ENCODE measurements at places on chromosomes 2 and 18.

- DNase-seq: no peak
Observed at GRCh38 chr2:161146209-161146775, 13.9 kb upstream of the TANK start.

DNA sequence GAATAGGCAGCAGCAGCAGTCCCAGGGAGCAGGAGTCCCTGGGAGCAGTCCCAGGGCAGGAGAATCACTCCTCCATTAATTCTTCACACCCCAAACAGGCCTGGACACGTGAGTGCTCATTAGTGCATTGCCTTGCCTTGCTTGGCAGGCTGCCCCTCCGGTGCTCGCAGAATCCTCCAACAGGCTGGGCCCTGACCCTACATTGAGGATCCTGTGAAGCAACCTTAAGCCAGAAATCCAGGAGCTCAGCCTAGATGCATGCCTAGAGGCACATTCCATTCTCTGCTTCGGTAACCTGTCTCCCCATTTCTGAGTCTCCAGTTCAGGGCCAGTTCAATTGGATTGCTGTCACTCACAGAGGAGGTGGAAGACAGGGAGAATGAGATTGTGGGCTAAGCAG is 97.4 kb upstream of the LRATD1 start:
- DNase-seq: no peak

DNA sequence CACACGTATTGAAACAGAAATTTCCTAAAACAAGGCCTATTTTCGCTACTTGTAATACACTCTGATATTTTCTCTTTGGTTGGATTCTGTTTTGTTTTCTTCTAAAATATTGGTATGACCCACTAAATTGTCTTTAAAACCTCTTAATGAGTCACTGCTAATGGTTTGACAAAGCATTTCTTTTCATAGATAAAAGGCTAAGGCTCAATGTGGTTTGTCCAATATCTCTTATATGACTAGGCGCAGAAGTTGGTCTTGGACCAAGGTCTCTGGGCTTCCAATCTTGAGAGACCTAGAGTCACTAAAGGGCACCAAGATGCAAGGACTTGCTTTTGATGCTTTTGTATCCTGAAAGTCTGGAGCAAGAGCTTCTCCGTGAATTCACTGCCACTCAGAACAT is 498.2 kb upstream of the TCF4 start:
- no peak for DNase-seq

DNA sequence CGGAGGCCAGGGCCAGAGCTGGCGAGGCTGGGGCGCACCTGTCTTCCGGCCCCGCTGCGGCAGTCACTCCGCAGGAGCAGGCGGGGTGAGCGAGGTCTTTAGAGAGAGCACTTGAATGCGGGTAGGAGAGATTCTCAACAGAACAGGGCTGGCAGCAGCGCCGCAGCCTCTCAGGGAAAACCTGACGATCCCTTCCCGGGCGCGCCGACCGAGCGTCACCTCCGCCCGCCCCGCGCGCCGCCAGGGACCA is 526 bp downstream of the PRKRA start:
- DNase-seq: no peak

DNA sequence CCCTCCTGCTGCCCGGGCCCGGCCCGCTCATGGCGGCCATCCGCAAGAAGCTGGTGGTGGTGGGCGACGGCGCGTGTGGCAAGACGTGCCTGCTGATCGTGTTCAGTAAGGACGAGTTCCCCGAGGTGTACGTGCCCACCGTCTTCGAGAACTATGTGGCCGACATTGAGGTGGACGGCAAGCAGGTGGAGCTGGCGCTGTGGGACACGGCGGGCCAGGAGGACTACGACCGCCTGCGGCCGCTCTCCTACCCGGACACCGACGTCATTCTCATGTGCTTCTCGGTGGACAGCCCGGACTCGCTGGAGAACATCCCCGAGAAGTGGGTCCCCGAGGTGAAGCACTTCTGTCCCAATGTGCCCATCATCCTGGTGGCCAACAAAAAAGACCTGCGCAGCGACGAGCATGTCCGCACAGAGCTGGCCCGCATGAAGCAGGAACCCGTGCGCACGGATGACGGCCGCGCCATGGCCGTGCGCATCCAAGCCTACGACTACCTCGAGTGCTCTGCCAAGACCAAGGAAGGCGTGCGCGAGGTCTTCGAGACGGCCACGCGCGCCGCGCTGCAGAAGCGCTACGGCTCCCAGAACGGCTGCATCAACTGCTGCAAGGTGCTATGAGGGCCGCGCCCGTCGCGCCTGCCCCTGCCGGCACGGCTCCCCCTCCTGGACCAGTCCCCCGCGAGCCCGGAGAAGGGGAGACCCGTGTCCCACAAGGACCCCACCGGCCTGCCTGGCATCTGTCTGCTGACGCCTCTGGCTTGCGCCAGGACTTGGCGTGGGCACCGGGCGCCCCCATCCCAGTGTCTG is 767 bp downstream of the RHOB start:
- peak; percentile 54 for DNase-seq

- DNase-seq: no peak
Observed at GRCh38 chr18:9984080-9984479, 70.3 kb downstream of the VAPA start.

DNA sequence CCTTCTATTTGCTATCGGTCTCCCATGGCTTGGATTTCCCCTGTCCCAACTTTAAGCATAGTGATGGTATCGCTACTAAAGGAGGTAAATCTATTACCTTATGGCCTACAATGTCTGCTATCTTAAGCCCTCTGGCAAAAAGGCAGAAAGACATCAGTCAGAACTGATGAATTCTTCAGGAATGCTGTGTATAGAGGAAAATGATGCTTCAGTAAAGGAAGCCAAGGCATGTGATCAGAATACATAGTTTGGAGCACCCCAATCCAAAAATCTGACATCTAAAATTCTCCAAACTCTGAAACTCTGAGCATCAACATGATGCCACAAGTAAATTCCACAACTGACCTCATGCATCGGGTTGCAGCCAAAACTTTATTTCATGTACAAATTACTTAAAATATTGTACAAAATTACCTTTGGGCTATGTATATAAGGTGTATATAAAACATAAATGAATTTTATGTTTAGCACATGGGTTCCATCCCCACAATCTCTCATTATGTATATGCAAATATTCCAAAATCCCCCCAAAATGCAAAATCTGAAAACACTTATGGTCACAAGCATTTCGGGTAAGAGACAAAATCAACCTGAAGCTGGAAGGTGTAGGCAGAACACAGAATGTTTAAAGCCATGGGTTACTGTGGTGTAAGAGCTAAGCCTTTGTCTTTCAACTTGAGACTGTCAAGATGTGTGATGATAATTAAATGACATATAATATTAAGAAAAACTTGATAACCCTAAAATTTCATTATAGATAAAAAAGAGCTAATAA is 66.2 kb downstream of the CUL3 start:
- no peak for DNase-seq
